ENCODE measurements at places on chromosomes 11 and 22.
A peak's percentile ranks its signal among the peaks of the same experiment; 100 is the strongest.

DNA sequence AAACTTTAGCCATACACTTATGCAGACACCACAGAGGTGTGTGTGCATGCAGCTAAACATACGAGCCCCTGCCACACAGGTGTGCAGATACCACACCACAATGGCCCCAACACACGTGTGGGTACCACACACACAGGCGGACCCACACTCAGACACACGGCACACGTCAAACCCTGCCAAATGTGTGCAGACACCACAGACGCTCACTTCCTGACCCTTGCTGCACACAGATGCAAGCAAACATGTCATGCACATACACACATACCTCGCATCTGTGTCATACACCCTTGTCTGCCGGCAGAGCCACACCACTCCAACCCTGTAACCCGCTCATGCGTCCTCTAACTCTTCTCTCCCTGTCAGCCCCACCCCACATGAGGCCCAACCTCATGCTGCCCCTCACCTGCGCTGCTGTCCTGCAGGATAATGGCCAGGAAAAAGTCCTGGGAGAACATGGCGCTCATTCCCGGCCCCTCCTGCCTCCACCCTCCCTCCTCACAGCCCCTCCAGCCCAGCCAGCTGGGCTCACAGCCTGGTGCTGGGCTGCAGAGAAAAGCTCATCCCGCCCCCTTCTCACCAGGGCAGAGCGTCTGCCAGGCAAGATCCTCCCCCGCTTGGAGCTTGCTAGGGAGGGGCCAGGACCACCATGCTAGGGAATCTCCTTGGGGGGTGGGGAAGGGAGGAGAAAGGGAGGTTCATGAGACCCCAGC, 14.2 kb downstream of the SMPD1 start:
- peak; percentile 56 for DNase-seq

DNA sequence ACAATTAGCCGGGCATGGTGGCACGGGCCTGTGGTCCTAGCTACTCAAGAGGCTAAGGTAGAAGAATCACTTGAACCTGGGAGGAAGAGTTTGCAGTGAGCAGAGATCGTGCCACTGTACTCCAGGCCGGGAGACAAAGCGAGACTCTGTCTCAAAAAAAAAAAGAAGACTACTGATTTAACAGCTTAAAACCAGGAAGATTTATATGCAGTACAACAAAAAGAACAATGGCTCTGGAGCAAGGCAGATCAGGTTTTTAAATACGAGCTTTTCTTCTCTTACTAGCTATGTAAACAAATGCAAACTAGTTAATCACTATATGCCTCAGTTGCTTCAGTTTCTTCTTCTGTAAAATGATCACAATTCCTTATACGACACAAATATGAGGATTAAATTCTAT, 6.9 kb downstream of the FAM168A start:
- no peak for DNase-seq

- DNase-seq: no peak
These were observed 214.1 kb downstream of the BUD13 start for GRCh38 chr11:116558504-116559211.

- DNase-seq: no peak
These were observed 609.3 kb upstream of the CCDC90B start for GRCh38 chr11:83895516-83895915.

DNA sequence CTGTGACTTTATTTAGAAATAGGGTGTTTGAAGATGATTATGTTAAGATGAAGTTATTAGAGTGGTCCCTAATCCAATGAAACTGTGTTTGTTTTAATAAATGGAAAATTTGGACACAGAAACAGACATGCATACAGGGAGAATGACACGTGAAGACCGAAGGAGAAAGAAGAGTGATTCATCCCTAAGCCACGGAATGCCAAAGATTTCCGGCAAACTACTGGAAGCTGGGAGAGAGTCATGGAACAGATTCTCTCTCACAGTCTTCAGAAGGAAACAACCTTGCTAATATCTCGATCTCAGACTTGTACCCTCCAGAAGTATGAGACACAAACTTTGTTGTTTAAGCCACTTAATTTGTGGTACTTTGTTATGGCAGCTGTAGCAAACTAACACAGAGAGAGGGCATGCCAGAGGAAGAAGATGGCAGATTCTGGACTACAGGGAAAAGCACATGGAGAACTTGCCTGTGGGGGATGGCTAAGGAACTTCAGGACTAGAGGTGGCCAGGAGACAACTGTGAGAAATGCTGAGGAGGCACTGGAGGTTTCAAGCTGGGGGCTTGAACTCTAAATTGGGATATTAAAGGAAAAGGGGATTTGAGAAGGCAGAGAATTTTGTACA, 733.5 kb upstream of the CCDC90B start:
- no peak for DNase-seq

DNA sequence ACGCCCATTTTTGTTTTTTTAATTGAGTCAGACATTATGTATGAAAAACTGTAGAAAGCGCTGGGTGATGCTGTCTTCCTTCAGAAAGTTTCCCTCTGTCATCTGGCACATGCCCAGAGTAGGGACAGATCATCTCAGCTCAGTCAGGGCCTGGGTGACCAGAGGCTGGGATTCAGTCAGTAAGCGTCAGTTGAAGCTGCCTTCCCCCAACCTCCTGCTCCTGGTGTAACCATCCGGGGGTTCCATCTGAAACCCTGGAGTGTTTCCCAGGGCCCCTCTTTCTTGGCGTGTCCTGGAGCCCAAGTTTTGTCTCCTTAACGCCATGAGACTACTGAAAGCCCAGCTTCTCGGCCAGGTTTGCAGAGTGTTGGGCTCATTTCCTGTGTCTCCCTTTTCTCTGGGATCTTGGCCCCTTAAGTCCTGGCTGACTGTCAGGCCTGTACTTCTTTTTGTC, 10.7 kb downstream of the PPFIA1 start:
- no peak for DNase-seq

GRCh38 chr11:60785806-60786361, 751 bp downstream of the MS4A10 start:
- DNase-seq: no peak

GRCh38 chr11:64863391-64864060, 14.9 kb downstream of the EHD1 start:
- DNase-seq: no peak

DNA sequence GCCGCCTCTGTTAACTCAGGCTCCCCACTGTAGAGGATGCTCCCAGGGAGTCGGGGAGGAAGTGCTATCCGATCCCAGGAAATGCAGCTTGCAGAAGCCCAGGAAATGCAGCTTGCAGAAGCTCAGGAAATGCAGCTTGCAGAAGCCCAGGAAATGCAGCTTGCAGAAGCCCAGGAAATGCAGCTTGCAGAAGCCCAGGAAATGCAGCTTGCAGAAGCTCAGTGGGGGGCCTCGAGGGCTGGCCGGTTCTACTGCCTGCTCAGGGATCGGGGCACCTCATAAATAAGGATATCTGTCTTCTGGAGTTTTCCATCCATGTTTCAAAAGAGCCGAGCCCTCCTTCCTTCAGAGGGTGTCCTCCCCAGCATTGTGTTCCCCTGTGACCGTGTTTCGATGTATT, 25.1 kb upstream of the SMIM38 start:
- DNase-seq: no peak

- no peak for DNase-seq
These were observed 13.1 kb upstream of the RAB38 start for GRCh38 chr11:88188251-88188931.

- DNase-seq: peak; percentile 76
These were observed 783 bp upstream of the SLC35C1 start for GRCh38 chr11:45803971-45804760.

DNA sequence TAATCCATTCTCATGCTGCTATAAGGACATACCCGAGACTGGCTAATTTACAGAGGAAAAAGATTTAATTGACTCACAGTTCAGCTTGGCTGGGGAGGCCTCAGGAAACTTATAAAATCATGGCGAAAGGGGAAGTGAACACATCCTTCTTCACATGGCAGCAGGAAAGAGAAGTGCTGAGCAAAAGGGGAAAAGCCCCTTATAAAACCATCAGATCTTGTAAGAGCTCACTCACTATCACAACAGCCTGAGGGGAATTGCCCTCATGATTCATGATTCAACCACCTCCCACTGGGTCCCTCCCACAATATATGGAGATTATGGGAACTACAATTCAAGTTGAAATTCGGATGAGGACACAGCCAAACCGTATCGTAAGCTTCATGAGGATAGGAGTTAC, 3.8 kb upstream of the CYB5R2 start:
- DNase-seq: no peak

- no peak for DNase-seq
These were observed 75.5 kb downstream of the LUZP2 start for GRCh38 chr11:24572376-24572775.

- DNase-seq: no peak
These were observed 7.9 kb downstream of the C11orf96 start for GRCh38 chr11:43950311-43950855.

DNA sequence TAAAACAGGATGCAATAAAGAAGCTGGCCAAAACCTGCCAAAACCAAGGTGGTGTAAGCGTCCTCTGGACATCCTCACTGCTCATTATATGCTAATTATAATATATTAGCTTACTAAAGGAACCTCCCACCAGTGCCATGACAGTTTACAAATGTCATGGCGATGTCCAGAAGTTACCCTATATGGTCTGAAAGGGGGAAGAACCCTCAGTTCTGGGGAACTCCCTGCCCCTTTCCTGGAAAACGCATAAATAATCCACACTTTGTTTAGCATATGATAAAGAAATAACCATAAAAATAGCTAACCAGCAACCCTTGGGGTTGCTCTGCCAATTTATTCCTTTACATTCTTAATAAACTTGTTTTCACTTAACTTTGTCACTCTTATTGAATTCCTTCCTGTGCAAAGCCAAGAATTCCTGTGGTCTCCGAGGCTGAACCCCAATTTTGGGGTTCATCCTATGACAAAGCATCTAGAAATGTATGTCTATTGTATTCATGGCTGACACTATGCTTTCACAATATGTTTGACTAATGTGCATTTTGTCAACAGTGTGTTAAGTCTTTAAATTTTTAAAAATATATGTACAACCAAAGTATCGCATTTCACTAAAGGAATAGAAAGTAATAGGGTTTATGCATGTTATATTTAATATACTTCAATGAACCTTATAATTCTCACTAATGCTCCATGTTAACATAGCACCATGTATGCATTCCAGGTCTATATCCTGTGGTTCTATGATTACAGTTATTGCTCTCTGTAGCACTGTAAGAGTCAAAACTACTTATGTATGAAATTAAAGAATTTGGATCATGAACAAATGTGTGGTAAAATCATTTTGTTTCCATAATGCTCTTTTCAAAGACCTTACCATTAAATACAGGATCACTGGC, 25.1 kb downstream of the LGR4 start:
- DNase-seq: no peak

DNA sequence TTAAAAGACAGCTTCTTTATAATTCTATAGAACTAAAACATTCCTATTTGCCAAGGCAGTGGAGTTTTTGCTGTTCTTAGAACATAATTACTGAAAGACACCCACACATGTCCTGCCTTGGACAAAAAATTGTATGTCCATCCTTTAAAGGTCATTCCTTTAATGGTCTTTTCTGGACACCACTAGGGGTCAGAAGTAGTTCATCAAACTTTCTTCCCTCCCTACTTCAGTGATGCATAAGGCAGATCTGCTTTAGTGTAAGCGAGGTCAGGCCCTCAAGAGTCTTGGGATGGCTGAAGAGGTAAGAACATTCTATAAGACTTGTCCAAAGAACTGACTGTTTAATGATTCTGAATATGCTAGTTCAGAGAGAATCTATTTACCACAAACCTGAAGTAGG, 4.3 kb upstream of the OR51V1 start:
- no peak for DNase-seq
